Naive thymus-derived CD4-positive, alpha-beta T cell (primary cell): ENCODE measurements at places on chromosomes 6 and 20. TPM values are rescaled to one million over a fixed set of nuclear protein-coding genes. Genes with fewer than 3 reads are reported as not detected.
A peak's percentile ranks its signal among the peaks of the same experiment; 100 is the strongest.

HCRTR2 gene
- not detected for total RNA-seq

REV3L gene
- total RNA-seq = 26.8 TPM

DNMT3B gene
- 0.67 TPM for total RNA-seq

TP53INP2 gene
- 1.5 TPM for total RNA-seq

- H3K4me3 ChIP-seq = no peak overlapping the region
- H3K4me1 ChIP-seq = no peaks in the 10 kb centered on the region
- DNase-seq = no peak
- no peaks in the 10 kb centered on the region for H3K36me3 ChIP-seq
- H3K27ac ChIP-seq = no peak overlapping the region
Observed at GRCh38 chr6:154292855-154293519, 63.6 kb downstream of the IPCEF1 start.

- H3K27ac ChIP-seq = no peak within 1 kb of the TSS
- peaks cover 7% of the 10 kb centered on the region for H3K27me3 ChIP-seq
Observed at GRCh38 chr6:3751077-3751729, at the start of gene PXDC1. PXDC1 (minus strand) TSS chr6:3751713; CDS start chr6:3751531, 182 bp downstream.

- no peaks in the 10 kb centered on the region for H3K27me3 ChIP-seq
- no peaks in the 10 kb centered on the region for H3K36me3 ChIP-seq
- DNase-seq = no peak
- no peak overlapping the region for H3K27ac ChIP-seq
Observed at GRCh38 chr20:1563598-1563997, 6.1 kb upstream of the SIRPD start.

- peak overlapping the region; percentile 93 for H3K4me3 ChIP-seq
- no peaks in the 10 kb centered on the region for H3K36me3 ChIP-seq
- no peaks in the 10 kb centered on the region for H3K27me3 ChIP-seq
- peak overlapping the region; percentile 88 for H3K27ac ChIP-seq
Observed at GRCh38 chr6:33453393-33454008, 875 bp upstream of the ZBTB9 start.

- H3K27me3 ChIP-seq = no peaks in the 10 kb centered on the region
- H3K4me1 ChIP-seq = no peaks in the 10 kb centered on the region
- no peak overlapping the region for H3K4me3 ChIP-seq
Observed at GRCh38 chr20:23082846-23083552, 3.1 kb downstream of the CD93 start.

DNA sequence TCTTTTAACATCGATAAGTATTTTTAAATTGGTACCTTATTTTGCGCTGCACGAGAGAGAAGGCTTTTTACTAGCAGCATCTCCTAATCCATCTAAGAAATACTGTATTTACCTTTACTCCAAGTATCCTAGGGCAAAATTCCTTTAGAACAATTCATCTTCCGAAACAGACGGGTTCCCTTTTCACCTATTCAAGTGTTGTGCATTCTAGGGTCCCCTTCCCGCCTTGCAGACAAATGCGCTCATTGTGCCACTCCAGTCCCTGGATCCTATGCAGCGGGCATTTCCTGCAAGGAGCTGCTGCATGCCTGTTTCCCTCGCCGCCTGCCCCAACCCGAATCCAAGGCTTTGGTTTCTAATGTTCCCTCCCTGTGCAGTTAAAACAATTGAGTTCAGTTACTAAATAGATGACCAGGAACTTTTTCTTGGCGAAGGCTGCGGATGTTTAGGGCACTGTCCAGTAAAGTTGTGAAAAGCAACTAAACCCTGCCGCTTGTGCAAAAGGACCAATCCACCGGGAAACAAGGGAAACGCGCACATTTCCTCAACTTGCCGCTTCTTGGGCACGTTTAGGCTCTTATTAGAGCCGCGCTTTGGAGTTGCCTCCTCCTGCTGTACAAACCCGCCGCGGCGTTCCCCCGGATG, 556 bp upstream of the SCAF8 start:
- H3K27me3 ChIP-seq = no peaks in the 10 kb centered on the region
- DNase-seq = no peak
- no peaks in the 10 kb centered on the region for H3K36me3 ChIP-seq

- no peaks in the 10 kb centered on the region for H3K4me1 ChIP-seq
- no peak overlapping the region for H3K4me3 ChIP-seq
- H3K27ac ChIP-seq = no peak overlapping the region
- DNase-seq = peak; percentile 81
- H3K27me3 ChIP-seq = no peaks in the 10 kb centered on the region
Observed at GRCh38 chr20:63580796-63581461, 6.9 kb upstream of the HELZ2 start.

DNA sequence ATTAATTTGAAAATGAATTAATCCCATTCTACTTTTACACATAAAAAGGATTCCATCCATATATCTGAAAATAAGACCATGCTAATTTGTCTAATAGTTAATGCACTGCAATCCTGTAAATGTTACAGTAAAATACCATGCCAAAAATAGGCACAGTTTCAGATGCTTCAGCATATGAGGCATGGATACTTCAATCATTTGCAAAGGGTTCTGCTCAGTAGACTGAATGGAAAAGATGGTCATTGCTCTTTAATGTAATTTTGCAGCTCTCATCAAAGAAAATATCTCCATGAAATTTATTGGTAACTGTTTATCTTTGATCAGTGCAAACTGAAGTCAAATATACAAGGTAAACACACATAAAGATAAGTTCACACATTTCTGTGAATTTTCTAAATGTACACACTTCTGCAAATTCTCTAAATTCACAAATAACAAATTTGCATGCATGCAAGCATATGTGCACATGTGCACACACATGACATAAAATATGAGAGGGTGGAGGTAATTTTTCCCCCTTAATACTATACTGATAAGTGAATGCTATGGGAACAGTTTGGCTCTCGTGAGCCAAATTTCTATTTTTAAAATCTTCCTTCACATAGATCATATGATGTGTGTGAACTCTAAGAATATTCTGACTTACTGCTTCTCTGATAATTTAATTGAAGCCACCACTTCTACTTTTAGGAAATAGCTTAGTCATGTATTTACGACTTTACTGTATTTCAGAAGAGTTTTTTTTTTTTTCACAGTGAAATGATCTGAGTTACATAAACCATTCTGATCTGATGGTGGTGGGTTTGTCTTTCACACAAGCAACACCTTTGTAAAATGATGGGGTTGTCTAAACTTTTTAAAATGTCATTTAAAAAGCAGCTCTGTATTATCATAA, 996.8 kb upstream of the CITED2 start:
- no peaks in the 10 kb centered on the region for H3K36me3 ChIP-seq
- DNase-seq = no peak
- H3K27me3 ChIP-seq = no peaks in the 10 kb centered on the region

GRCh38 chr6:112695001-112695400, 347.9 kb downstream of the RFPL4B start:
- no peaks in the 10 kb centered on the region for H3K27me3 ChIP-seq
- H3K4me3 ChIP-seq = no peak overlapping the region
- no peak overlapping the region for H3K27ac ChIP-seq
- no peaks in the 10 kb centered on the region for H3K36me3 ChIP-seq
- no peak for DNase-seq

DNA sequence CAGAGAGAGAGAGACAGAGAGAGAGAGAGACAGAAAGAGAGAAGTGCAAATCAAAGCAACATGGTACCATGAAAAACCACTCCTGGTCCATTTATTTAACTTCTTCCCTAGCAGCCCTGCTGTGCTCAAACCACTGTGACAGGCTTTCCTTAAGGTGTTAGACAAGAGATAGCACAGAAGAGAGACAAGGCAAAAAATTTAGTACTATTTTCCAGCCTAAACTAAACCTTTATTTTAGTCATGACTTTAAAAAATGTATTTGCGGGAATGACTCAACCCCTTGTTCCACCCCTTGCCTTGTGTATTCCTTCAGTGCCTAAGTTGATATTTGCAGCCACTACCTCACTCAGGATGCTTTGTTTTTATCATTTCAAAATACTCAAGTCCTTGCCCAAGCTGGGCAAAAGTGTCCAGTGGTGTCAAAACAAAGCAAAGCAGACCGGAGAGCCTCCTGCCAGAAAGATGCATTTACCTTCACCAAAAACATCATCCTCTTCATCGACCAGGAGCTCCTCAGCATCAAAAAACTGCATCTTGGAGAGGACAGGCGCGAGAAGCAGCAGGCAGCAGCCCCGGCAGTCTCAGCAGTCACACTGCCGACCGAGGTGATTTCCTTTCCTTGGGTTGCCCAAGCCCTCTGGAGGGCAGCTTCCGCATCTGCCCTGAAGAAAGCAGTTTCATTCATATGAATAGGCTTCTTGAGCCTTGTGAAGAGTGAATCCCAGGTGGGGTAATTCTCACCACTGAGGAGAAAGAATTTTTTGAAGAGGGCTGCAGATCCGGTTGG, at the start of gene RIPOR2:
RIPOR2 (minus strand) TSS at position 595 of the 787 bp plus-strand sequence; CDS start at position 533, 62 bp downstream.
- H3K27ac ChIP-seq = peak within 1 kb of the TSS; percentile 85
- peak within 1 kb of the TSS; percentile 89 for H3K4me3 ChIP-seq
- H3K27me3 ChIP-seq = no peaks in the 10 kb centered on the region
- peaks cover 14% of the 10 kb centered on the region for H3K36me3 ChIP-seq
- DNase-seq = peak; percentile 78

DNA sequence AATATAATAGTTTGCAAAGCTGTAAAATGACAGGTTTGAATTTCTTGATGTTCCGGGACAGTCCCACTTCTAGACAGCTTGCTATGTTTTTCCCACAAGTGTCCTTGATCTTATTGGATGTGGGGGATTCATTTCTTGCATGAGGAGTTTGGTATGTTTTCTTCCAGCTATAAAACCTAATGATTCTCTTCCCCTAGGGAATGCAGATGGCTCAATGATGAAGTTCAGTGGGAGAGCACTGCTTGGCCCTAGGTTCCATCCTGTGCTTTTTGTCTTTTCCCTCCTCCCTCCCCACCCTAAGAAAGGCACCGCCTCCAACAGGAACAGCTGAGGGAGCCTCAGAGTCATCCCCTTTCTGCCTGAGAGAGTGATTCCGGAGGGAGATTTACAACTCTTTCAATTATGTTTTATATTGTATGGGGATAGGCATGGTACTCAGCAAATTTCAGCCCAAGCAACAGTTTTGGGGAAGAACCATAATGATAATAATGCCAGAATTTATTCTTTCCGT, 149.2 kb downstream of the PHACTR1 start:
- no peaks in the 10 kb centered on the region for H3K36me3 ChIP-seq
- no peak for DNase-seq
- H3K4me1 ChIP-seq = no peaks in the 10 kb centered on the region
- H3K4me3 ChIP-seq = no peak overlapping the region
- no peak overlapping the region for H3K27ac ChIP-seq

DNA sequence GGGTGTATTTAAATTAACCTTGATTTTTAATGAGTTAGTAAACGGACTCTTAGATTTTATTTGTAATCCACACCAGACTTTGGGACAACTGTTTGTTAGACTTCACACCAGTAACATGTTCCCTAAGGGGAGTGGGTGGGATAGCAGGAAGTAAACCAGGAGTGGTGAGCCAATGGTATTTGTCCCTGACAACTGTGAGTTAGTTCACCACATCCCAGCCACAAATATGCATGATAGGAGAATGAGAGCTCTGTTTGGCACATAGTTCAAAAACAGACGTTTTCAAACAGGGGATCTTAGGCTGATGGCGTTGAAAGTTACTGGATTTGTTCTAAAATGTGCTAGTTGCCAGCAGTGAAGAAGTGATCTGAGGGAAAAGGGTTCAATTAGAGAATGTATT, 18.7 kb upstream of the COL10A1 start:
- no peaks in the 10 kb centered on the region for H3K4me1 ChIP-seq
- H3K36me3 ChIP-seq = no peaks in the 10 kb centered on the region
- H3K4me3 ChIP-seq = no peak overlapping the region
- H3K27me3 ChIP-seq = no peaks in the 10 kb centered on the region
- DNase-seq = no peak
- H3K27ac ChIP-seq = no peak overlapping the region

DNA sequence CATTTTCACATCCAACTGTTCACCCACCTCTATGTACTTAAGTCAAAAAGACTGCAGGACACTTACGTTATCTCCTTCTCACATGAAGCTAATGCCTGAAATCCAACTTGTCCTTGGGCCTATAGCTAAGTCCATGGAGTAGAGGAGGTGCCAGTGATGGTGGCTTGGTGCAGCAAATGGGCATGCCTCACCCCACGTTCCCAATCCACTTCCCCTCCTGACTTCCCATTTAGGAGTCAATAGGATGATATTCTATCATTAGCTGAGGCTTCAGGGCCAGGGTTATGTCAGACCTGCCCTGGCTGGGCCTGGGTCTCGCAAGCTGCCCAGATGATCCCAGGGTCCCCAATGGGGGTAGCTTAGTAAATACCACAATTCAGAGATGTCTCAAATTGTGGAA, 410.4 kb downstream of the MAFB start:
- H3K4me1 ChIP-seq = no peaks in the 10 kb centered on the region
- DNase-seq = no peak
- H3K36me3 ChIP-seq = no peaks in the 10 kb centered on the region
- H3K27me3 ChIP-seq = no peaks in the 10 kb centered on the region
- H3K27ac ChIP-seq = no peak overlapping the region
- no peak overlapping the region for H3K4me3 ChIP-seq

GRCh38 chr20:58011106-58011946, 217.1 kb downstream of the ANKRD60 start:
- no peak overlapping the region for H3K4me3 ChIP-seq
- H3K4me1 ChIP-seq = peaks cover 12% of the 10 kb centered on the region
- H3K27me3 ChIP-seq = no peaks in the 10 kb centered on the region
- no peaks in the 10 kb centered on the region for H3K36me3 ChIP-seq
- DNase-seq = no peak

DNA sequence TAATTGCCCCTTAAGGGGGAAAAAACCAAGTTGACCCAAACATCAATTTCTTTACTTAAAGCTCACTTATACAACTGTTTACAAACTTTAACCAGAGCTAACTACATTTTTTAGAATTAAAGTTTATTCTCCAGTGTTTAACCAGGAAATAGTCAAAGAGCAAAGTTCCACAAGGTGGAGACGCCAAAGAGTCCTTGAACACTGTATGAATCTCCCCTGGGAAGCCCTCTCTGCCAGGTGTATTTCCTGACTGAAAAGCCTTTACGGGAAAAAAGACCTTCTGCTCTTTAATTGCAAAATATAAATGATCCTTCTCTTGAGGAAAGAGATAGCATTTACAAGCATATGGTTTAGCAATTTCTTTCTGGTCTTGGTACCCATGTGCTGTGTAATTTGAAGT, 36.2 kb downstream of the BTBD9 start:
- no peak for DNase-seq
- H3K27me3 ChIP-seq = no peaks in the 10 kb centered on the region
- H3K4me1 ChIP-seq = no peaks in the 10 kb centered on the region
- H3K36me3 ChIP-seq = no peaks in the 10 kb centered on the region

- H3K36me3 ChIP-seq = no peaks in the 10 kb centered on the region
- peak; percentile 33 for DNase-seq
- no peaks in the 10 kb centered on the region for H3K27me3 ChIP-seq
- no peak overlapping the region for H3K27ac ChIP-seq
- no peak overlapping the region for H3K4me3 ChIP-seq
- peaks cover 18% of the 10 kb centered on the region for H3K4me1 ChIP-seq
Observed at GRCh38 chr6:26556263-26557070, 18.3 kb downstream of the HMGN4 start.

- H3K36me3 ChIP-seq = no peaks in the 10 kb centered on the region
- DNase-seq = no peak
Observed at GRCh38 chr6:143692696-143693095, 14.9 kb downstream of the PHACTR2 start.

GRCh38 chr20:63807654-63808053, 23.4 kb downstream of the ZBTB46 start:
- H3K4me1 ChIP-seq = no peaks in the 10 kb centered on the region
- H3K27ac ChIP-seq = no peak overlapping the region
- no peak overlapping the region for H3K4me3 ChIP-seq
- no peak for DNase-seq
- H3K27me3 ChIP-seq = no peaks in the 10 kb centered on the region
- H3K36me3 ChIP-seq = no peaks in the 10 kb centered on the region

- H3K4me3 ChIP-seq = peak overlapping the region; percentile 7
- H3K27me3 ChIP-seq = no peaks in the 10 kb centered on the region
- H3K4me1 ChIP-seq = peaks cover 48% of the 10 kb centered on the region
- no peak overlapping the region for H3K27ac ChIP-seq
- peak; percentile 43 for DNase-seq
Observed at GRCh38 chr20:26308961-26309360, 612.3 kb upstream of the ZNF337 start.
